ENCODE measurements at places on chromosomes 12 and 14. TPM values are rescaled to one million over a fixed set of nuclear protein-coding genes. Genes with fewer than 3 reads are reported as not detected.

The KLRB1 gene
- total RNA-seq = not detected

The MORN3 gene
- 0.79 TPM for total RNA-seq

The PDZRN4 gene
- not detected for total RNA-seq

The FAM90A1 gene
- total RNA-seq = not detected

The MAPK1IP1L gene
- total RNA-seq = 12.1 TPM

The CLEC4A gene
- not detected for total RNA-seq

The FOXA1 gene
- total RNA-seq = 5.3 TPM

The LTB4R gene
- 9.6 TPM for total RNA-seq

The PPP1CC gene
- total RNA-seq = 42.8 TPM

The KCNK13 gene
- total RNA-seq = not detected

The VWF gene
- 0.26 TPM for total RNA-seq

The SMCO2 gene
- total RNA-seq = 1.8 TPM

The GYS2 gene
- total RNA-seq = 0.26 TPM

The NR1H4 gene
- total RNA-seq = not detected

The GNB3 gene
- total RNA-seq = 0.53 TPM

The KCNC2 gene
- total RNA-seq = not detected

The PLEKHD1 gene
- total RNA-seq = 0.26 TPM

The RTL1 gene
- not detected for total RNA-seq

The POTEG gene
- total RNA-seq = not detected

The BCL2L2 gene
- 31.7 TPM for total RNA-seq

The DLK1 gene
- total RNA-seq = not detected

The LRRC9 gene
- not detected for total RNA-seq

The AKAP3 gene
- 0.53 TPM for total RNA-seq

The ESR2 gene
- under 0.01 TPM for total RNA-seq

The ASCL1 gene
- total RNA-seq = not detected

The POTEM gene
- not detected for total RNA-seq

The NEDD1 gene
- 35.3 TPM for total RNA-seq

The INSM2 gene
- not detected for total RNA-seq

The GALNT6 gene
- total RNA-seq = 39.2 TPM

The TMEM179 gene
- total RNA-seq = not detected

The HOXC12 gene
- not detected for total RNA-seq

The ALDH1L2 gene
- 34.2 TPM for total RNA-seq

The ATP2A2 gene
- total RNA-seq = 125 TPM

The DAO gene
- total RNA-seq = not detected
